Osteocyte (in vitro differentiated cells): ENCODE measurements at places on chromosomes 16 and 17. TPM values are rescaled to one million over a fixed set of nuclear protein-coding genes. Genes with fewer than 3 reads are reported as not detected.

The KRT36 gene
- not detected in 2 replicates for total RNA-seq

The NCOR1 gene
- 132 and 136 TPM in 2 replicates for total RNA-seq

The PRSS8 gene
- not detected in 2 replicates for total RNA-seq

The LPO gene
- not detected in 2 replicates for total RNA-seq

The ERN1 gene
- 20.8 and 21.4 TPM in 2 replicates for total RNA-seq

The AIPL1 gene
- not detected in 2 replicates for total RNA-seq

The UNKL gene
- total RNA-seq: 28.4 and 34.4 TPM in 2 replicates
